ENCODE measurements at places on chromosomes 2 and 18.

GRCh38 chr18:74342416-74343043 lies 26.9 kb downstream of the C18orf63 start:
- DNase-seq: no peak

- no peak for DNase-seq
These were observed 11.3 kb downstream of the TANC1 start for GRCh38 chr2:158979772-158980171.

GRCh38 chr2:239854596-239854995 lies 170.5 kb downstream of the NDUFA10 start:
- no peak for DNase-seq

- DNase-seq: no peak
These were observed 215.4 kb upstream of the ITGA4 start for GRCh38 chr2:181241797-181242196.

DNA sequence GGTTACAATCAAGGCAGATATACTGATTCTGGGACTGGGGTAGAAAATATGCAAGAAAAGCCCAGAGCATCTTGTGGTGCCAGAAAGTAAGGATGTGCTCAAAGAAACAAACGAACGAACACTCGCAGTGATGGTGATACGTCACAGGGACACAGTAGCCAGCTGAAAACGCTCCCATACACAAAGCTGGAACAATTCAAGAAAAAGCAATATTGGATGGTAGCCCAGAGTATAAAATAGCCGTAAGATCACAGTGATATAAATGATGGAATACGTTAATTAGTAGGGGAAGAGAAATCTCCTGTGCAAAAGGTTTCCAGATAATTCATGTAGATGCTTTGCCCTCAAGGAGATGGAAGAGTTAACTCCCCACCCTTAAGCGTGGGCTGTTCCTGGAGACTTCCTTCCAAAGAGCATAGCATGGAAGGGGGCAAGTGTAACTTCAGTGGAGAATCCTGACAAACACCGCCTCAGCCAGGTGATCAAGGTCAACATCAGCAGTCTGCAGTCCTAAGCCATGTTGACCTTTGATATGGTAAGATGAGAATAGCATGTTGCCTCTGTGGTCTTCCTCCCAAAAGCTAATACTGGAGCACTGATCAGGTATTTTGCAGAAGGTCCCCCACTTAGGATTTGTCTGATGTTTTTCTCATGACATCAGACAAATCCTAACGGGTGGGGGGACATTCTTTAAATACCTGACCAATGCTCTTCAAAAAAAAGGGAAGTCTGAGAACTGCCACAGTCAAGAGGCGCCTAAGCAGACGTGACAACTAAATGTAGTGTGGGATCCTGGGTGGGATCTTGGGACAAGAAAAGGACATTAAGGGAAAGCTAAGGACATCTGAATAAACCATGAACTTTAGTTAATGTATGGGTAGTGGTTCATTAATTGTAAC lies 99.0 kb downstream of the NCK2 start:
- no peak for DNase-seq

- DNase-seq: no peak
These were observed 524.8 kb upstream of the DSEL start for GRCh38 chr18:68041327-68041726.

- no peak for DNase-seq
These were observed 46.5 kb upstream of the EPG5 start for GRCh38 chr18:46013484-46014189.

GRCh38 chr18:25449046-25449445 lies 97.1 kb upstream of the ZNF521 start:
- no peak for DNase-seq

- no peak for DNase-seq
These were observed 20.1 kb upstream of the PRLH start for GRCh38 chr2:237546040-237546875.

DNA sequence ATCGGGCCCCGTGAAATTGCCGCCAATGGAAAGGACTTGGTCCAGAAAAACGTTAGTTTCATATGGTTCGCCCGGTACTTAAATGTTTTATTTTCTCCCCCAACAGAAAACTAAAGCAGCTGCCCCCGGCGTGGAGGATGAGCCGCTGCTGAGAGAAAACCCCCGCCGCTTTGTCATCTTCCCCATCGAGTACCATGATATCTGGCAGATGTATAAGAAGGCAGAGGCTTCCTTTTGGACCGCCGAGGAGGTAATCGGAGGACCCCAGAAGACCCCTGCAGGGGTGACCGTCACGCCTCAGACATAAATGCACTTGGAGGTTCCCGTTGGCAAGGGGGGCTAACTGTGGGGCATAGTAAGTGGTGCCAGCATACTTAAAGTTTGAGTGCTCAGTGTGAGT lies 742 bp downstream of the RRM2 start:
- DNase-seq: no peak

- DNase-seq: no peak
These were observed 28.2 kb downstream of the TTC27 start for GRCh38 chr2:32656069-32656468.

DNA sequence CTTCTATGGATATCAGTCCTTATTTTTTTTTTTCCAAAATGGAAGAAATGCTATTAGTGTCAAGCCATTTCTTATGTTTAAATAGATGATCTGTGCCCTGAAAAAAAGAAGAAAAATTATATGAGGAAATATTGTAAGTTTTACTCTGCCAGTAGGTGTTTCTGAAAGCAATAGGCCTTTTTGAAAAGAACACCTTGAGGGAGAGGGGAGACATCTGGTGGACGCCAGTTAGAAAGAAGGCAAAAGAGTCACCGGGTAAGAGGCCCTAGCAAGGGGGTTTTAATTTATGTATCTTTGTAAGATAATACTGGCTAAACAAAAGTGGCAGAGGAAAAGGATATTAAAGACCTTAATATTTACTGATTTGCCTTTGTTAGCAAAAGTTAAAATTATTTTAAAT lies 56.1 kb downstream of the DYNAP start:
- DNase-seq: no peak

DNA sequence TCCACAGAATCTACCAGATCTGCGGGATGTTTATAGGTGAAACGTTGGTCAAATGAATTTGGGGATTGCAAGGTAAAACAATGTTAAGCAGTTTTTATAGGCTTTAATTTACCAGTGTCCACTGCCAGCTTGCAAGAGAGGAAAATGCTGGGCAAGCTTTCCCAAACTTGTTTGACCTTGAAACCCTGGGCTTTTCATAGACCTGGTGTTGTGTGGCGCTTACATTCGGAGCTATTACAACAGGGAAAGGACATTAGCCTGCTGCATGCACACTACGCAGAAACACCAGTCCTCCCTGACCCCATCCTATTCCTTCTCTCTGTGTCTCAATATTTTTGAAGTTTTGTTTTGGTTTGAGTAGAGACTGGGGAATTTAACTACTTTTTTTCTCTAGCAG lies 59.6 kb upstream of the AGPS start:
- DNase-seq: no peak

- DNase-seq: no peak
These were observed 47.8 kb downstream of the GREB1L start for GRCh38 chr18:21289827-21290226.

- DNase-seq: no peak
These were observed 153.1 kb upstream of the THUMPD2 start for GRCh38 chr2:39932198-39932597.

DNA sequence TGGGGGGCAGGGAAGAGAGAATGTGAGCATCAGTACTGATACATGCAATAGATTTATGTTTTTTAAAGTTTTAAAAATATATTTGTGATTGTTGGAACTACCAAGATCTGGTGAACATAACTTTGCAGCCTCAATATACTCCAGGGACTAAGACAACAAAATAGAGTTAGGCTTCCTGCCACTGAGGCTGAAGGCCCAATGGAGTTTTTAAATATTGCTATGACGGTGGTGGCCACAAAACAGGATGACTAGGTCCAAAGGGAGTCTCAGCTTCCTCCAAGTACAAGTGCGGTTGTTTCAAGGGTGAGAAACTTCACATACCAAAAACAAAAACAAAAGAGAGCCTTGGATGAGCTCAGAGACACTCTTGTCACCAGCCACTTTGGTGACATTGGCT lies 72.9 kb downstream of the CCBE1 start:
- DNase-seq: no peak

DNA sequence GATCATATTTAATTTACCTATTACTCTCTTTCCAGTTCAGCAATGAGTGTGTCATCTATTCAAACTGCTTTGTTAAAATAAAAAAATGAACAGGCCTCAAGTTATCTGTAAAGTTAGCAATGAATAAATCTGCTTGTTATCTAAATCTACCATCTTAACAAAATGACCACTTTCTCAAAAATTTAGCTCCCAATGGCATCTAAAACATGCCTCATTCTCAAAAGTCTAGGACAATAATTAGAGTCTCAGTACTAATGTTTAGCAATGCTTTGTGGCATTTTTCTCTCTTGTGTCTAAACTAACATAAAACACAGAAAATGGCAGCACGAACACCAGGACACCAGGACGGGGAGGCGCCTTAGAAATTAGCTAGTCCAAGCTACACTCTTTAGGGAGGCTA lies 3.6 kb upstream of the ASAP2 start:
- DNase-seq: no peak

DNA sequence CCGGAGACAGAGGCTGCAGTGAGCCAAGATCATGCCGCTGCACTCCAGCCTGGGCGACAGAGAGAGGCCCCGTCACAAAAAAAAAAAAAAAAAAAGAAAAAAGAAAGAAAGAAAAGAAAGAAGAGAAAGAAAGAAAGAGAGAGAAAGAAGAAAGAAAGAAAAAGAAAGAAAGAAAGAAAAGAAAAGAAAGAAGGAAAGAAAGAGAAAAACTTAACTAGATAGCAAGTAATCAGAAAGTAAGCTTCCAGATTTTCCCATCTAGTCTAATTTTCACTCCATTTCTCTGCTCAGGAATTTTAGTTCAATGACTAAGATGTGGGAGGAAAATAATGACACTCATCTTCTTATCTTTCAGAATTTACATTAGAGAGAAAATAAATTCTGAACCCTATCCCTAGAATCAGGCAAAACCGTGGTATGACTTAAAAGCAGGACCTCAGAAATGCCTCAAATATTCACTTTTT lies 2.4 kb downstream of the GFPT1 start:
- no peak for DNase-seq

Data from activated CD4-positive, CD25-positive, alpha-beta regulatory T cell treated with anti-CD3 and anti-CD28 coated beads, Interleukin-2, amount 50 U/mL, for 72 hours (primary cell).